ENCODE measurements at places on chromosomes 2 and 18.

DNA sequence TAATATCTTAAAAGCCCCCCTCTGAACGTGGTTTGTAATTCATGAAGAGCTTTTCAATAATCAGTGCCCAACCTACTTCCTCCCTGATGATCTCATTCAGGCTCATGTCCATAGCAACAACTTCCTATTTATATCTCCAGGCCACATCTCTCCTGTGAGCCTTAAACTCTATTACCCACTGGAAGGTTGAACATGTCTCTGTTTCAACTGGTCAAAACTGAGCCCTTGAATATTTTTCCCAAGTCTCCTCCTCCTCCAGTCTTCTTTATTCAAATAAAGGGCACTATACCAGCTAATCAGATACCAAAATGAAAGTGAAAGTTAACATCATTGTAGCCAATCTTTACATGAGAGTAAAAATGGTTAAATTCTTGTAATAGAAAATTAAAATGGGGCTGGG lies 63.7 kb upstream of the ITGA4 start:
- DNase-seq, result no peak

- no peak for DNase-seq
Measured at GRCh38 chr18:490624-491023, 9.9 kb downstream of the COLEC12 start.

DNA sequence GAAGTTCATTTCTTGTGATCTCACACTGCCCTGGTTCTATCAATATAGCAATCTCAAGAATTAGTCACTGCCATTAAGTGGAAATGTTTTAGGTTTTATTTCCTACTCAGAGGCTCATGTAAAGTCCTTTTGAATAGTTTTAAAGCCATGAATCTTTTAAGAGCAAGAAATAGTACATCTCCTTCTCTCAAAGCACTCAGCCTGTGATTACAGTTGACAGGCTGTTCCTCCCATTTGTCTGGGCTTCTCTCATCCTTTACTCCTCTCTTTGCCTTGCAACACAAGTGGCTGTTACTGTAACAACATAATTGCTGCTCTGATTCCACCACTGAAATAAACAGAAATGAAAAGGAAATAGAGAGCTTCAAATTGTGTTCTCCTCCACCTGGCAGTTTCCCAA lies 18.4 kb downstream of the GRP start:
- no peak for DNase-seq

GRCh38 chr18:286515-287310 lies 18.9 kb upstream of the THOC1 start:
- DNase-seq, result no peak

GRCh38 chr2:8893978-8894820 lies 56.8 kb upstream of the KIDINS220 start:
- no peak for DNase-seq

DNA sequence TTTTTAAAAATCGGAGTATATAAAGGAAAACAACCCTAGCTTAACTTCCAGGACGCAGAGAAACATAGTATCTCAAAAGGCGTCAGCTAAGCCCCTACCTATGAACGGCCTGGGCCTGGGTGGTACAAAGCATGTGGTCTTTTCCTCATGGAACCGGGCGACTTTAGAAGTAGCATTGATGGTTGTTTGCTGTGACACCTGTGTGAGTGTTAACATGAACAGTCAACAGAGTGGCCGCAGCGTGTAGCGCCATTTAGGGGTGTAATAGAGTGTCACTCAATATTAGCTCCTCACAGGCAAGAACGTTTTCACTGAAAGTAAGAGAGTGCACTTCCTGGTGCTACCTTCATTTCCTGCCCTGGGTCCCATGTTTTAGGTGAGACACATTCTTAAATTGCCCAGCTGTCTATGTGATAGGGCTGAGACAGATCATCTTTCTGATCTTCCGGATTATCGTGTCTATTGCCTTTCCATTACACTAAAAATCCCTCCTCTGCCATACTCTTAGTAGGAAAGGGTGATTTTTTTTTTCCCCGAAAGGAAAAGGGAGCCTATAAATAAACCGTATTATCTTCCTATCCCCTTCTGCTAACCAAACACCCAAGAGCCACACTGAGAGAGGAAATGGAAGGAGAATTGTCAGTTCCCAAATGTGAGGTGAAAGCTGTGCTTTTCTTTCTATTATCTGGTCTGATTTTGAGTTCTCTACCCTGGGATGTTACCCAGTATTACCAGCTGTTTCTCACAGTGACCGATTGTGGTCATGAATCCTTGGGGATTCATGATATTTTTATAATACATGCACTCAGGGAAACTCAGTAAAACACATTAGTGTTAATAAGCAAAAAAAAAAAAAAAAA lies 1.3 kb downstream of the GORASP2 start:
- peak; percentile 22 for DNase-seq

- no peak for DNase-seq
Measured at GRCh38 chr2:180657054-180657453, 323.4 kb upstream of the UBE2E3 start.

GRCh38 chr2:9020267-9020666 lies 16.8 kb upstream of the MBOAT2 start:
- DNase-seq, result no peak

DNA sequence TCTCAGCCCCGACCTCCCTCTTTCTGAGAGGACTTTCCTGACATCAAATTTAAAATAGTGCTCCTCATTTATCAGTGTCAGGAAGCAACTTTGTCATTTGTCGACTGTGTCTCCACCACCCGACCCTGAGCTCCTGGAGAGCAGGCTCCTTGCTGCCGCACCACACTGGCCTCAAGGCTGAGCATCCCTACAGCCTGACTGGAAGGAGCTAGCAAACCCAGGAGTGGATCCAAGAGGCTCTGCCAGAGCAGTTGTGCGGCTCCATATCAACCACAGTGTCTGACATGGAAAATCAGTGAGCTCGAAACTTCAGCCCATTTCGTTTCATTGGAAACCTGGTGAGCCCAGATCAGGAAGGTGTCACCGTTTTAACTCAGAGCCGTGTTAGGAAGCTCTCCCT lies 125.2 kb downstream of the PTGR3 start:
- DNase-seq, result no peak

DNA sequence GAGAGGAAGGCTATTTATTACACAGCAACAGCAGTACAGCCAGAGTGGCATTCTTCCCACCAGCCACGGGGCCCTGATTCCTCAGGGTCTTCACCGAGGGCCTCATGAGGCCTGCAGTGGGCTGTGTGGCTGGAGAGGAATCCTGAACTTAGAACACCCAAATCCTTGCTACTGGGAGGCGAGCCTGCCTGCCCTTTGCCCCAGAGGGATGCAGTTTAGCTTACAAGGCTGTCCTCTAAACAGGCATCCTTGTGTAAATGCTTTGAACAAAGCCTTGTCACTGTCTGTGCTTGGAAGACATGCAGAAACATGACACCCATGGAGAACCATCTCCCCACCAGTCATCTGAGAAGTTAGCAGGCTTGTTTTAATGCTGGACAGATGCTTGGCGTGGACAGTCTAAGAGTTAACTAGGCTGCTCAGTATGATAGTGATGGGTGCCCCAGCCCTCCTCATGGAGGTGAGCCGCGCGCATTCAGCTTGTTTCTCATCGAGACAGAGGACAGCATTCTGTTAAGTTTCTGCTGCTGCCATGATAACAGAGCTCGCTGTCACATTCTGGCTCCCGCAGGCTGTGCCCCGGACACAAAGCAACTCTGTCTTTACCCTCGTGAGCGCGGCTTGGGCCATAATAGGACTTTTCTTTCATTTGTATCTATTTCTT lies 42.9 kb downstream of the ADI1 start:
- no peak for DNase-seq

- no peak for DNase-seq
Measured at GRCh38 chr2:162676515-162676914, 162.1 kb downstream of the KCNH7 start.

GRCh38 chr2:233925402-233925801 lies 8.2 kb downstream of the TRPM8 start:
- DNase-seq, result no peak

Measured in stimulated activated CD4-positive, alpha-beta T cell treated with anti-CD3 and anti-CD28 coated beads, Interleukin-1b, Interleukin-23, amount 100 ng/mL, for 24 hours (primary cell).